ENCODE measurements at places on chromosomes 6 and 20.

GRCh38 chr6:54702772-54703171 is 143.8 kb upstream of the FAM83B start:
- no peak for DNase-seq

GRCh38 chr6:14475306-14475705 is 357.7 kb downstream of the CD83 start:
- no peak for DNase-seq

- DNase-seq, result no peak
These were observed 700.2 kb downstream of the EYS start for GRCh38 chr6:65006788-65007187.

DNA sequence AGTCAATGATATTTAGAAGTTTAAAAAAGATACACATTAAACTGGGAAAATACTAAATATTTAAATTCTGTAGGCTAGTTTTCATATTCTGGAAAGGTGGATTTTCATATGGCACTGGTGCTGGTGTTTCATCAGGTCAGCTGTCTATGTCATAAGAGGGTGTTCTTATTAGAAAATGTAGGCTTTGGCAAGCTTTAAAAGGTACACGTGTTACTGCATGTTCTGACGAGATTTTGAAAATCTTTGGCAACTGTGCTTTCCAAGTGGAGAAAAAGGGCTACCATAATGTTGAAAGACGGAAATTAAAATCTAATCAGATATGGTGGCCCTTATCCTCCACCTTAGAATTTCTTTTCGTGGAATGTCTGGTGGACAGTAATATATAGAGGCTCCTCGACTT is 30.0 kb downstream of the SLC22A3 start:
- DNase-seq, result no peak

- no peak for DNase-seq
These were observed 106.1 kb downstream of the NOL4L start for GRCh38 chr20:32479012-32479411.

GRCh38 chr20:40961686-40962640 is 66.7 kb upstream of the TOP1 start:
- DNase-seq, result no peak

DNA sequence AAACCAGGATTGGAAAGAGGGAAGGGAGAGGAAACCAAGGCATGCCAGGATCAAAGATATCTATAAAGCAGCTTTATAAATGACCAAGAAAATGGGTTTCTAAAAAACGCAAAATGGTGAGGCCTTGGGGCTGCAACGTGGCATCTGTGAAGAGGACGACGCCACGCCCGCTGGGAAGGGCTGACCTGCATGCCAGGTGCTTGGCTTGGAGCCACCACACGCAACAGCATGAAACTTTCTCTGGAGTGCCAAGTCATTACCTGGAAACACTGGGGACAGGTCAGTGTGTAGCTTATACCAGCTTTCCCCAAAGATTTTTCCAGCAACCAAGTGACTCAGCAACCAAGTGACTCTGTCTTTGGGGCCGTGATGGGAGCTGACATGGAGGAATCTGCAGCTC is 82.5 kb downstream of the POPDC3 start:
- DNase-seq, result no peak

GRCh38 chr6:14784596-14785492 is 461.0 kb upstream of the JARID2 start:
- no peak for DNase-seq

GRCh38 chr6:44339763-44340625 is 2.5 kb upstream of the SPATS1 start:
- DNase-seq, result no peak

- DNase-seq, result no peak
These were observed 39.9 kb downstream of the TMEM242 start for GRCh38 chr6:157283330-157283898.

DNA sequence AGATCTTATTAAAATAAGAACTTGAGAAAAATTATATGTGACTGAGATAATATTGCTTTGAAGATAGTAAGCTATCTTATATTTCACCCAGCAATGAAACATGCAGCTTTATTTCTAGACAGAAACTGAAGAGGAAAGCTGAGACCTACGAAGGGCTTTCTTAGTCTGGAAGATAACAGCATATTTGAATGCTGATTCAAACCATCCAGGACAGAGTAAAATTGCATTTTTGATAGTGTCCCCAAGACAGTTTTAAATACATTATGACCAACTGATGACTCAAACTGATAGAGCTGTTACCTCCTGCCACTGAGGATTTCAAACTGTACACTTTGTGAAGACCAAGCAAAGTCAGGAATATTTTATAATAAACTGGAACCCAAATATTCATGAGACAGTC is 409.6 kb downstream of the GRIK2 start:
- DNase-seq, result no peak

Measured in AG09319 (cell line).